ENCODE measurements at places on chromosomes 16 and 17.

GRCh38 chr17:28540231-28540630 is 12.2 kb downstream of the UNC119 start:
- DNase-seq = no peak

DNA sequence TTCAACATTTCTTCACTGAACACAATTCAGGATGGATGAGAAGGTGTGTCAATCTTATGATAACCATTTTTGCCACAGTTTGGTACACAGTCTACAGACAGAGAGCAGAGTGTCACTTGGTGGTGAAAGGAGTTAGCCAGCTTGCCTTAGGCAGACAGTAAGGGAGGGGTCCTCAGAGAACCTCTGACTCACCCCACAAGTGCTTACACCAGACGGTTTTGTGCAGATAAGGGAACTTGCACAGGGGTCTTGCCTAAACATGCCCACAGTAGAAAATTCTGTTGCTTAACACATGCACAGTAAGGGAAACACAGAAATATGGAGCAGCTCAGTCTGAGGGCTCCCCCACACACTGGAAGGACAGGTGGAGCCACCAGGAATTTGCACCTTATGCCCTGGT is 204.5 kb upstream of the CDH8 start:
- DNase-seq = no peak

DNA sequence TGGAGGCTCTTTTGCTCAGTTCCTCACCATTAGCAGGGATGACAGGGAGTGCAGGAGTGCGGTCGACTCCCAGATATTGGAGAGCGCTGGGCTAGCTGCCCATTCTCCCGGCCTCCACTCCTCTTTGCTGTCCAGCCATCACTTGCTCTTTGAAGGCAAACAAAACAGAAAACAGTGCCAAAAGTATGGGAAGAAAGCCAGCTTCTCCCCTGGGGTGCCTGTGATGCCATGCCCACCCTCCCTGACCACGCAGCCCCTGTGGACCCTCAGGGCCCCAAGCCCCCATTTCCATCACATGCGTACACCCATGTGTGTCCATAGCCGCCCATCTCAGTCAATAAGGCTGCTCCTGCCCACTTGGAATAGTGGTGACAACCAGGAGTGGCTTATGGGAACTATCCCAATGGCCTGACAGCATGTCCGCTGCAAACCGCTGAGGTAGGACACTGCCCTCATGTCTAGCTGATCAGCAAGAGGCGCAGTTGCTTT is 30.0 kb downstream of the MAPT start:
- no peak for DNase-seq

- no peak for DNase-seq
These were observed 95.7 kb downstream of the SLC39A11 start for GRCh38 chr17:72996791-72997190.

DNA sequence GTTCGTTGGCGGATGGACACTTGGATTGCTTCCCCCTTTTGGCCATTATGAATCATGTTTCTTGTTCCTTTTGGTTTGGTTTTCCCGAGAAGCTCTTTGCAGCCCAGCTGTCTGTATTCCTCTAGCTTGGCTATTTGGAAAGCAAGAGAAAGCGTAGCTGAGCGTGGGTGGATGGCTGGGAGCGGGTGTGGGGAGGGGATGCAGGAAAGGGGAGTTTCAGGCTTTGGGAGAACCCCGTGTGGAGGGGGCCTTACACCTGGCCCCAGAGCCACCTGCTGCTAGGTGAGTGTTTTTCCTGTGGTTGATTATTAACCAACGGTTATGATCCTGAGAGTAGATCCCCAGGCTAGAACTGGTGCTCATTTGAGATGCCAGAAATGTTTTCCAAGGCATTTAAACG is 103.7 kb downstream of the RAP1GAP2 start:
- no peak for DNase-seq

GRCh38 chr17:82152556-82153294 is 54.7 kb upstream of the FASN start:
- no peak for DNase-seq

GRCh38 chr16:83136419-83136818 is 509.6 kb downstream of the CDH13 start:
- no peak for DNase-seq

GRCh38 chr17:47831934-47832327 is 461 bp downstream of the LRRC46 start:
- DNase-seq = no peak

Measured in NCI-H446 treated with DMSO at 0.1 percent for 48 hours (cell line).